ENCODE measurements at places on chromosomes 2 and 18.

- DNase-seq = no peak
Observed at GRCh38 chr2:222238072-222238471, 60.7 kb downstream of the PAX3 start.

GRCh38 chr2:226916669-226917068 is 80.8 kb downstream of the RHBDD1 start:
- DNase-seq = no peak

GRCh38 chr2:140998577-140998976 is 1132.2 kb downstream of the LRP1B start:
- no peak for DNase-seq

GRCh38 chr18:62450546-62451410 is 72.0 kb upstream of the ZCCHC2 start:
- DNase-seq = peak; percentile 86

- DNase-seq = no peak
Observed at GRCh38 chr2:104428155-104428554, 425.8 kb upstream of the POU3F3 start.

DNA sequence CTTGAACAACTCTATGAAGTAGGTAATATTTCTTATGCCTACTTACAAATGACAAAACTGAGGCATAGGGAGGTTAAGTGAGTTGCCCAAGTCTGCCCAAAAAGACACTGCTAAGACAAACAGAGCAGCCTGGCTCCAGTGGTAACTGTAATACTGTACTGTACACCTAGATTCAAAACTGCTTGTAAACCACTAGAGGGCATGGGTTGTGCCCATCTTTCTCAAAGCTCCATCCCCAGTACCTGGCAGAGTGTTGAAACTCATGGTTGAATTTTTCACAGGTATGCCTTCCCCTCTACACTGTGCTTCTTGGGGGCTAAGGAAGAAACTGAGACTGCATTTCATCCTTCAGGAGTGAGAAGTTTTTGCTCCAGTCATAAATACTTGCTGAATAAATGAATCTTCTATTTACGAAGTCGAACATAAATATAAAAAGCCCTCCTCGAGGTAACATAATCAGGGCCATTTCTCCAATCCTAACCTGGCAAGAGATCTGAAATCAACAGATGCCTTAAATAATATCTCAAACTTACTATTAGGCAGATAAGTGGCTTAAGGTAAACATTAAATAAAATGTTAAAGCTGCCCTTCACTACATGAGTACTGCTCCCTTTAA is 2.0 kb downstream of the PPP4R1 start:
- peak; percentile 79 for DNase-seq

DNA sequence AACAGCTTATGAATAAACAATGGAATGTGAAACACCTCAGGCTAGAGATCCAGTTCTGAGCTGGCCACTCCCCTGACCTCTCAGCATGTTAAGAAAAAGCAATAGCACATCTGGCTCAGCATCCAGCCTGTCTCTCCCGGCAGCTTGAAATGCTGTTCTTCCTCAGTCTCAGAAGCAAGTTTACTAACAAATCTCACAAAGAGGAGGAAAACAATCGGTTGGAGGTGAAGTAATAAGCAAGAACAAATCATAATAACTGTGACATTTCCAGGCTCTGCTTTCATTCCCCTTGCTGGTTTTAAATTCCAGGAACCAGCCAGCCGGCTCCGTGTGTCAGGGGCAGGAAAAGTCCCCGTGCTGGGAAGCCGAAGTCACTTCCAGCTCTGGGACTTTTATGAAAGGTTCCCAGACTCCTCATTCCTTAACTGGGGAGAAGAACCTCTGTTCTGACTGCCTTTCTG is 133.9 kb upstream of the ARL4C start:
- DNase-seq = no peak

- DNase-seq = no peak
Observed at GRCh38 chr2:99825630-99826029, 316.8 kb downstream of the AFF3 start.

DNA sequence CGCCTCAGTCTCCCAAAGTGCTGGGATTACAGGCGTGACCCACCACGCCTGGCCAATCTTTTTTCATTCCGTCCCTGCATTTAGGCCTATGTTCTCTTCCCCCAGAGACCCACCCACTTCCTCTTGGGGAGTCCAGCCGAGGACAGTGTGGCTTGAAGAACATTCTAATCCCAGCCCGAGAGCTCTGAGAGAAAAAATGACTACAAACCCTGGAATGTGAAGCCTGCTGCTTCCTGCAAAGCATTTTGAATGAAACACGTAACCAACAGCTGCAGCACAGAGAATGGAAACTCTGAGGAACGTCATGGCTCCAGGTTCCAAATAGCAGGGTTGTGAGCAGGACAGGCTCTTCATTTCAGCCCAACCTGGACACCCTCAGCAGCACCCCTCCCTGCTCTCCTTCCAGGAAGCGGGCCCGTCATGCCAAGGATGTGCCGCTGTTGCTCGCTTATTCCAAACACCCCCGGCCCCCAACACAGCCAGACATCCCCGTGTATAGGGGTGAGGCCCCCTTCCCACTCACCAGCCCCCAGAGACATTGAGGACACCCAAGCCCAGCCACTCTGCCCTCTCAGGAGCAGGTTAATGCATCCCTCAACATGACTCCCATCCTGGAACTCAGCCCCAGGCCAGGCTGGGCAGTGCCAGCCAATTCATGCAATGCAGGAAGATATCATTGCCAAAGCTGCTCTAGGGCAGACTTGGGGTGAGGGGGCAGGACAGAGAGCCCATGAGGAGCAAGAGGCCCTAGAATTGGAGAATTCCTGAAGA is 139.8 kb downstream of the ZFP36L2 start:
- DNase-seq = peak; percentile 52

- DNase-seq = no peak
Observed at GRCh38 chr2:15769676-15770547, 170.4 kb upstream of the MYCN start.

DNA sequence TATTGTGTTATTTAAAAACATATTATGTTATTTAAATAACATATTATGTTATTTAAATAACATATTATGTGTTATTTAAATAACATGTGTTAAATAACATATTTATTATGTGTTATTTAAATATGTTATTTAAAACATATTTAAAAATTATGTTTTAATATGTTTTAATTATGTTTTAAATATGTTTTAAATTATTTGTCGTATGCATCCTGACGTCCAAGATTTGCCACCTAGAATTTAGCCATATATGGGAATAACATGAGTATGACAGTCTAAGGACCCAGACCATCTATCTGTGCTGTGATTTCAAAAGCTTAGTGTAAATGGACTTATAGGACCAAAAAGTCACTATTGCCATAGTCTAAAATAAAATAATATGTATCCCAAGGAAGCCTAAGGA is 484.3 kb upstream of the KLHL29 start:
- DNase-seq = no peak

- no peak for DNase-seq
Observed at GRCh38 chr2:28521663-28522062, 25.8 kb downstream of the PLB1 start.

- DNase-seq = no peak
Observed at GRCh38 chr2:20188201-20188600, 36.7 kb downstream of the SDC1 start.

DNA sequence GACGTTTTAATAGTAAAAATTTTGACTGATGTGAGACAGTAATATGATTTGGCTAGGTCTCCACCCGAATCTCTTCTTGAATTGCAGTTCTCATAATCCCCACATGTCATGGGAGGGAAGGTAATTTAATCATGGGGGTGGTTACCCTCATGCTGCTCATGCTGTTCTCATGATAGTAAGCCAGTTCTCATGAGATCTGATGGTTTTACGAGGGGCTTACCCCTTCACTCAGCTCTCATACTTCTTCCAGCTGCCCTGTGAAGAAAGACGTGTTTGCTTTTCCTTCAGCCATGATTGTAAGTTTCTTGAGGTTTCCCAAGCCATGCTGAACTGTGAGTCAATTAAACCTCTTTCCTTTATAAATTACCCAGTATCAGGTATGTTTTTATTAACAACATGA is 327.0 kb upstream of the CDH7 start:
- no peak for DNase-seq

DNA sequence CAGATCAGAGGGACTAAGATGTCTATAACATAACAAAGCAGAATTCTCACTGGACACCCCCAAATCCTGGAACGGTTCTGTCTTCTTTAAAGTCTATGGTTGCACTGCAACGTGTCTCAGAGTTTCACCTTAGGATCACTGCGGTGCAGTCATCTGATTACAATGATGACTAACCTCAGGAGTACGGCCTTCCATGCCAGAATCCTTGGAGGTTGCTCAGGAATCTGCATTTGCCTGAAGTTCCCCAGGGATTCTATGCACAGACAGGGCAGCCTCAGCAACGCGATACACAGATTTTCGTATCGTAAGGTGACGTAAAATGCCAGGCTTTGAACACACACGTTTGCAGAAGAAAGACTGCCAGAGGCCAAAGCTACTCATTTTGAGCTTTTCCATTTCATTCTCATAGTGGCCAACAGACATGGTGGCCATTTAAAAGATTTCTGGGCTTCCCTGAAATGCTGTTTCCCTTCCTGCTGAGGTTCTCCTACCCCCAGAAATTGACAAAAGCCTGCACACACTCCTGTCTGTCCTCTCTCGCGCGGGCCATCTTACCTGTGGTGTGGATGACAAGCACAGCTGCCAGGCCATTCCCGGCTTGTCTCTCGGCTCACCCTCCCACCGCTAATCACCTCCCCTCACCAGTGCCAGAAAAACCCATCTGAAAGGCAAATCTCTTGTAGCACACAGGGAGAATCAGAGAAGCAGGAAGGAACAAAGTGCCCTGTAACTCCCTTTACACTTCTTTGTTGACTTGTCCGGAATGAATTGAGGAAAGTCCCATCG is 148.8 kb downstream of the ACKR3 start:
- no peak for DNase-seq

Measured in RKO (cell line).